ENCODE measurements at places on chromosomes 11 and 22. TPM values are rescaled to one million over a fixed set of nuclear protein-coding genes. Genes with fewer than 3 reads are reported as not detected.

DNA sequence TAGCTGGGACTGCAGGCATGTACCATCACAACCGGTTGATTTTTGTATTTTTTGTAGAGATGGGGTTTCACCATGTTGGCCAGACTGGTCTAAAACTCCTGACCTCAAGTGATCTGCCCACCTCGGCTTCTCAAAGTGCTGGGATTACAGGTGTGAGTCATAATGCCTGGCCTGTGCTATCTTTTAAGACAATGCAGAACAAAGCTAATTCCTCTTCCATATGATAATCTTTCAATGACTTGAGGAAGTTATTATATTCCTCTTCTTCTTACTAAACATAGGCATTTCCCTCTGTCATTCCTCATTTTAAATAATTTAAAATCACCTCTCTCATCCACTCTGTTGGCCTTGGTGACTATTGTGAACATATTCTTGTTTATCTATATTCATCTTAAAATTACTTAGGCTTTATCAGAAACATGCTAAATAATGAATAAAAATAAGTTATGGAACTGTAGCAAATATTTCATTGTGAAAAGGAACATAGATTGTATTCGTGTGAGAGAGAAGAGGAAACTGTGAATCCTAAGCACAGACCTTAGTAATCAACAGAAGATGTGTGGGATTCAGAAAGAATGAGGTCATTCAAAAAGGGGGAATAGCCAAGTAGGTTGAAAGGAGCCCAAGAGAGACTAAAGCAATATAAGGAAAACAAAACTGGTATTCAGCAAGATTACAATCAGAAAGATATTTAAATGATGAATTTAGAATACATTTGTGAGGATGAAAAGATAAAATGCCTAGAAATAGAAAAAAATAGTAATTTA lies 269.4 kb downstream of the TTC28 start:
- DNase-seq, result peak; percentile 18

DNA sequence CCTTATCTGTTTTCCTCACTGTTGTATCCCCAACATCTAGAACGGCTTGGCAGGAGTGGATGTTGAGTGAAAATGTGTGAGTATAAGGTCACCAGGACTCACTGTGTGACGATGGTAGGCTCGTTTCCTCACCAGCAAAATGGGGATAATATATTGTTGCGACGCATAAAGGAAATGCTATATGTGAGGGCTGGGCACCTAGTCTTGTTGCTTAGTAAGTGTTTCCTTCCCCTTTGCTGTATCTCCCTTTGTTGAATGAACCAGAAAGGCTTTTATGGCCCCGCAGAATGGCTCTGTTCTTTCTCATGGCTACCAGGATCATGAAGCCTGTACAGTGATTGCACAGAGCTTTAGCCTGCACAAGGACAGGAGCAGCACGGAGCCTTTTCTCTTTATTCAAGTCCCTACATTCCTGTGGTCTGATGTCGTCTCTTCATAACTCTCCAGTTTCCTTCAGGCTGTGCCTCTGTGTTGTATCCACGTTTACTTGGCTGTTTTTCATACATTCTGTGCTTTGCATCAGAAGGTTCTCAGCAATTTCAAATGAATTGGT lies 5.4 kb downstream of the TNRC6B start:
- DNase-seq, result peak; percentile 92

DNA sequence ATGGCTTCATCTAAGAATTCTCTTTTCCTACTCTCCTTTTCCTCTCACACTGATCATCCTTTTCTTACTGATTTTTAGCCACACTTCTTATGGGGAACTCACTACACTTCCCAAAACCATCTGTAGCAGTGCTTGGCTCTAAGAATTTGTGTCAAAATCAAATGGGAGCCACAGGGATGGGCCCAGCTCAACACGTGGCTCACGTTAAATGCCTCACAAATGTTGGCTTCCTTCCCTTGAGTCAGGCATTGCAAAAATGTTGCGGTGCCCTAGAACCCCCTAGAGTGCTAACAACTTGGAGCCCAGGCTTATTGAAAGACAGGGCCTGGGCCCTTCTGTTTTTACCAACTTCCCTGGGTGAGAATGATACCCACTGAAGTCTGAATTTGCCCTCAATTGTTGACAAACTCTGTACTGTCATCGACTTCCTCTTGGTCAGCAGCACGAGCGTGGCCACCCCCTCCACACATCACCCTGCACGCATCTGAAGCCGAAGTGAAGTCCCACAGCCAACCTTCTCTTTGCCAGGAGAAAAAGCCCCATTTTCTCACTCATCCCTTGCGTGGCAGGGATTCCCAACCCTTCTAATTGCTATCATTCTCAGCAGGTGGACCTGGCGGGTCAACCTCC lies 69.7 kb downstream of the ELFN2 start:
- DNase-seq, result no peak

DNA sequence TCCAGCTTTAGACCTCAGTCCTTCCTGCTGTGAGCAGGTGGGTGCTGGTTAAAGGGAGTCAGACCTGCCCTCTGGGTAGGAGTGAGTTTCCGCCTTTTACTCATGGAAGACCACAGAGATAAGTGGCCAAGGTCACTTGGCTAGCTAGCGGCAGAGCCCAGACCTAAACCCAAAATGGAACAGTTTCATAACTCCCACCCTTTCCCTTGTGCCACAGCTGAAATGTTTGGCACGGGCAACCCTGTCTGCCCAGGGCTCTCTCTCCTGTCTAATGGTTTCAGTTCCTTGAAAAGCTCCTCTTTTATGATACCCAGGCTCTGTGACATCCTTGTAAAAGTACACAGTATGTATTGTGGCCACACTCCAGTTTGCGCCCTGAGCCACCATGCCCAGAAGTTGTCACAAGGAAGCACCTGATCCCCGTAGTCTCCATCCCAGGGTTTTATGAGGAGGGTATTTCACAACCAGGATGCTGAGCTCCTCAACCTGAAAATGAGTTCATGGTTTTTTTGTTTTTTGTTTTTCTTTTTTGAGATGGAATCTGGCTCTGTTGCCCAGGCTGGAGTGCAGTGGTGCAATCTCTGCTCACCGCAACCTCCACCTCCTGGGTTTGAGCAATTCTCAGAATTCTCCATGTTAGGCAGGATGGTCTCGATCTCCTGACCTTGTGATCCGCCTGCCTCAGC lies 5.1 kb downstream of the MB start:
- no peak for DNase-seq

- DNase-seq, result no peak
These were observed 52.0 kb upstream of the TSPAN18 start for GRCh38 chr11:44674809-44675208.

GRCh38 chr22:45883811-45884170 lies 93.2 kb downstream of the WNT7B start:
- DNase-seq, result no peak

- DNase-seq, result no peak
These were observed 8.8 kb downstream of the C11orf96 start for GRCh38 chr11:43951231-43951630.

- DNase-seq, result no peak
These were observed 27.2 kb upstream of the SYT7 start for GRCh38 chr11:61607920-61608599.

DNA sequence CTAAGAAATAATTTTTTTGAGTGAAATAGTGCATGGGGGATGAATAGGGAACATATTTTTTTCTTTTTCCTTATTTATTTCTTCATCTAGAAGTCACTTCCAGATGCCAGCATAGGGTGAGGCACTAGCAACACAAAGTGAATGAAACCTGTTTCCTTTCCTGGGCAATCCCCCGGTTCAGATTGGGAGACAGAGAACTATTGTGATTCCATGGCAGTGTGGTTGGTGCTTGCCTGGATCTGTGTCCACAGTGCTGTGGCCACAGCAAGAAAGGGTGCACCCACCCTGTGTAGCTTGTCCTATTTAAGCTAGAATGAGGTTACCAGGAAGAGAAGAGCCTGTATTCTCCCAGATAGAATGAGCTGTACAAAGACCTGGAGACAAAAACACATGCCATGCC lies 57.6 kb downstream of the SLC5A1 start:
- no peak for DNase-seq

DNA sequence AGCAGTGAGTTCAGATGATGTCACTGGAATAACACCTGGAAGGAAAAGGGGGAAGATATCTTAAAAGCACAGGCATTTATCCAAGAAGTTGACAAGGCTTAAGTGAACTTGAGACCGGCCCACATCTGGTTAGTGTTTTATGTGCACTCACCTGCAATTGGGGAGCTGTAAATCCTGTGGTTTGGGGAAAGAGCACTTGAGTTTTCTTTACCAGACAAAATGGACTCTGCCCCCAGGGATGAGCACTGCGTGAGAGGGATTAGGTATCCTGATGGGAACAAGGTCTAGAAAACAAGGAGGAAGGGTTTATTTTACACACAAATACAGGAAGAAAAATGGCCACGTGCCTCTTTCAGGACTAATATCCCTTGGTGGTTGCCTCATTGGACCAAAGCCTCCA lies 15.2 kb downstream of the E2F8 start:
- no peak for DNase-seq

GRCh38 chr22:30078320-30079311 lies 1.6 kb upstream of the HORMAD2 start:
- no peak for DNase-seq

- no peak for DNase-seq
These were observed 29.8 kb upstream of the PPP6R3 start for GRCh38 chr11:68430801-68431200.

- DNase-seq, result peak; percentile 69
These were observed 4.6 kb downstream of the TMEM9B start for GRCh38 chr11:8959546-8960166.

The P2RY6 gene
- total RNA-seq, result 0.26 TPM

The IFT27 gene
- total RNA-seq, result 10.8 TPM

The TRMT2A gene
- 36.2 TPM for total RNA-seq

The KCNE3 gene
- total RNA-seq, result 0.51 TPM

The LDLRAD3 gene
- total RNA-seq, result 4.5 TPM

All from dermis microvascular lymphatic vessel endothelial cell (primary cell).